ENCODE measurements at places on chromosomes 16 and 17.

DNA sequence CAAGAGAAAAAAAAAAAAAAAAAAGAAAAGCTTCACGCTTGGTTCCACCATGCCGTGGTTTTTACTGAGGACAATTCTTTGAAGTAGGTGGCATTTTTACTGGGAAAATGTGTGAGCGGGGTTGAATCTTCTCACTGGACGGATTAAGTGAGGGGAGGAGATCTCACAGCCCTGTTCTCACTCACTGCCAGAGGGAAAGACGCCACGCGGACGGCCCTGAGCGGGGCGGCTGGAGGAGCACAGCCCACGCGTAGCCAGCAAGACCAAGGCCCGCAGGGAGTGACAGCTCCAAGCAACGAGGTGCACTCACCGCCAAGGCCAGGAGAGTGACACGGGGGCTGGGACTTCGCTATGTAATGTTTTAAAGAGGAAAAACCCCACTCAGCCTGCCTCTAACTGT lies 43.1 kb downstream of the MRM3 start:
- DNase-seq = no peak

DNA sequence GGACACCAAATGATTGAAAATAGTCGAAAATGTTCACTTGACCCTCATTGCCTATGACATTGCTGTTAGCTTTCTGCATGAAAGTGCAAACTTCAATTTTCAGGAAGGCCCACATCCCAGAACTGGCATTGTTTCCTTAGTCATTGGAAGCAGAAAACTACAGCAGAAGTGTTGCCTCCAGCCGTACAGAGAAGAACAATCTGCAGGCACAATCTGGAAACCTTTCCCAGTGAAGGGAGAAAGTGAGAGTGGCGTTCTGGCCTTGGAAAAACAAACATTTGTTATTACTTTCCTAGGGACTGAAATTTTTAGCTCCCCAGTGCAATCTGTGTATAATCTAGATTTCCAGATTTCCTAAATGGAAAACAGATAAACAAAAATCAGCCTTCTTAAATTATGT lies 529.5 kb upstream of the RBFOX1 start:
- DNase-seq = no peak

DNA sequence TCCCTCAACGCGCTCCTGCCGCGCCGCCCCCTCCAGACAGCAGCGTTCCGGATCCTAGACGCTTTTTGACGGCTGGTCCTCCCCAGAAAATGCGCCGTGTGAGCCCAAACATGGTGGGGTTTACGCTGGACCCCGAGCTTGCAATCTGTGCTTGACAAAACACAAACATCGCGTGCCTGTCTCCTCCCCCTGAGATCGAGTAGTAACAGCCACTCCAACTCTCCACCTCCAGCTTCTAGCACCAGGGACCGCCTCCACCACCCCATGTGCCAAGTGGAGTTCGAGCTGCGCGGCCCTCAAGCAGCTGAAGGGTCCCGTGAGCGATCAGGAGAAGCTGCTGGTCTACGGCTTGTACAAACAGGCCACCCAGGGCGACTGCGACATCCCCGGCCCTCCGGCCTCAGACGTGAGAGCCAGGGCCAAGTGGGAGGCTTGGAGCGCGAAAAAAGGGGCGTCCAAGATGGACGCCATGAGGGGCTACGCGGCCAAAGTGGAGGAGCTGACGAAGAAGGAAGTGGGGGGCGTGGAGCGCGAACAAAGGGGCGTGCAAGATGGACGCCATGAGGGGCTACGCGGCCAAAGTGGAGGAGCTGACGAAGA lies 656 bp upstream of the GEMIN4 start:
- DNase-seq = peak; percentile 46

DNA sequence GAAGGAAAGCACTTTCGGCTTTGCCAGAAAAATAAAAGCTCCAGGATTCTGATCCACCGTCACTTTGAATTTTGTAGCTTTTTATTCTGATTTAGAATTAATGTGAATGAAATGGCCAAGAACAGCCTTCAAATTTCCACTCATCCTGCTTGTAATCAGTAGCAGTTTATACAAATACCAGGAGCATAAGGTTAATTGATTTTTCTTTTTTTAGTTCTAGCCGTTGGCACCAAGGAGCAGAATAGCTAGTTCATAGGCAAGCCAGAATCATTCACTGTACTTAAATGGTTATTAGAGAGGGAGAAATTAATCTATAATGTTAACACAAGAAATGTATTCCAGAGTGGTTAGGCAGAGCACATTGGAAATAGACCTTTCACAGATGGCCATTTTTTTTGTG lies 41.1 kb upstream of the CACNG5 start:
- no peak for DNase-seq

GRCh38 chr16:74461826-74462225 lies 40.5 kb upstream of the CLEC18B start:
- no peak for DNase-seq

DNA sequence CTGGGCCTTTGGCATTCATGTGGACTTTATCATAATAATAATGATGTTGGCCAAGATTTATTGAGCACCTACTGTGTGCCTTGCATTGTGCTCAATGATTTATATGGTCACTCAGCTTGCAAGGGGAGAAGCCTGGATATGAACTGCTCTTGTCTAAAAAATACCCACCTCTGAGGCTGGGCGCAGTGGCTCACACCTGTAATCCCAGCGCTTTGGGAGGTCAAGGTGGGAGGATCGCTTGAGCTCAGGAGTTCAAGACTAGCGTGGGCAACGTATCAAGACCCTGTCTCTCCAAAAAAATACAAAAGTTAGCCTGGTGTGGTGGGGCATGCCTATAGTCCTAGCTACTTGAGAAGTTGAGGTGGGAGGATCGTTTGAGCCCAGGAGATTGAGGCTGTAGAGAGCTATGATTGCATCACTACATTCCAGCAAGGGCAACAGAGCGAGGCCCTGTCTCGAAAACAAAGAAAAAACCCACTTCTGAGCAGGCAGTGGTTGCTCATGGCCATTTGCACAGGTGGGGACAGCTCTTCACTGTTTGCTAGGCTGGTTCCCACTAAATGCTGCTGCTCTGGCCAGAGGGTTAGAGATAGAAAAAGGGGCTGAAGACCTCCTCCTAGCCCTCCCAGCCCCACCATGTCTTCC lies 4.3 kb upstream of the ADGRG1 start:
- DNase-seq = peak; percentile 31

DNA sequence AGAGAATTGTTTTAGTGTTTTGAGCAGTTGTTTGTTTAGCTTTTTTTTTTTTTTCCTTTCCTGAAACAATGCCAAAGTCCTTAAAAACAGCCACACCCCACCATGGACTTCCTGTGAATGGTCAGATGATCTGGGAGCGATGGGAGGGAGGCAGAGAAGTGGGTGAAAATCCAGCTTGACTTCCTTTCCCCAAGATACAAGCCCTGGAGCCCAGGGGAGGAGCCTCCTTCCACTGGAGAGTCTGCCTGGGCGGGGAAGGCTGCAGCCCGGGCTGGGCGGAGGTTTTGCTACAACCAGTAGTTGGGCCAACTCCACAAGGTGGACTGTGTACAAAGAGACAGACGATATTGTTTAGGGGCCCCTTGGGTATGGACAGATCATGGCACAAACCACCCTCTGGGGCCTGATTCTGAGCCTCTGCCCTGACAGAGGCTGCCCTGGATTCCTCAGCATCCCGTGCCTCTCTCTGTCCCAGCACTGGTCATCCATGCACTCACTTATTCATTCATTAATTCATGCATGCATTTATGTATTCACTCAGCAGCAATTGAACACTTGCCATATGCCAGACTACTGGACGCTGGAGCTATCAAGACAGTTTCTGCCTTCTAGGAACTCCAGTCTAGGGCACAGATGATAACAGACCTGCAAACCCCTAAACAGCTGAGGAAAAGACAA lies 29.8 kb downstream of the WSB1 start:
- peak; percentile 76 for DNase-seq

DNA sequence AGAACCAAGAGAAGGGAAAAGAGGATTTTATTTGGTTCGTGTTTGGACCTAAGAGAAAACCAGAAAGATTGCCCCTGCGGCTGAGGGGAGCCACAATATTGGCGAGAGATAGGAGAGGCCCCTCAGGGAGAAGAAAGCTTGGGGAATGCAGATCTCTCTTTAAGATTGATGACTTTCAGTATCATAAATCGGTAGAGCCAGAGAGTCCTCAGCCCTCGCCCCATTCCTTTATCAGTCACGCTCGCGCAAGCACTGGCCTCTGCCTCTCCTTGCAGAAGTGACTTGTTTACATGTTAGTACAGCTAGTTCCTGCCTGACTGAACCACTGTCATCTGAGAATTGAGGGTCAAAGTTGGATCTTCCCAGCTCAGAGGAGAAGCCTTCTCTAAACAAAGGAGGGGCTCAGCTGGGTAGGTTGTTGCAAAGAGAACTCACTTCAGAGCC lies 21.5 kb upstream of the KRT19 start:
- DNase-seq = no peak

- no peak for DNase-seq
These were observed 21.9 kb upstream of the GPRC5C start for GRCh38 chr17:74410001-74410443.

GRCh38 chr16:85986931-85987749 lies 88.2 kb downstream of the IRF8 start:
- no peak for DNase-seq

- peak; percentile 23 for DNase-seq
These were observed 7.4 kb downstream of the ELOB start for GRCh38 chr16:2769675-2770056.

GRCh38 chr16:56848955-56849689 lies 15.9 kb upstream of the SLC12A3 start:
- DNase-seq = peak; percentile 85

DNA sequence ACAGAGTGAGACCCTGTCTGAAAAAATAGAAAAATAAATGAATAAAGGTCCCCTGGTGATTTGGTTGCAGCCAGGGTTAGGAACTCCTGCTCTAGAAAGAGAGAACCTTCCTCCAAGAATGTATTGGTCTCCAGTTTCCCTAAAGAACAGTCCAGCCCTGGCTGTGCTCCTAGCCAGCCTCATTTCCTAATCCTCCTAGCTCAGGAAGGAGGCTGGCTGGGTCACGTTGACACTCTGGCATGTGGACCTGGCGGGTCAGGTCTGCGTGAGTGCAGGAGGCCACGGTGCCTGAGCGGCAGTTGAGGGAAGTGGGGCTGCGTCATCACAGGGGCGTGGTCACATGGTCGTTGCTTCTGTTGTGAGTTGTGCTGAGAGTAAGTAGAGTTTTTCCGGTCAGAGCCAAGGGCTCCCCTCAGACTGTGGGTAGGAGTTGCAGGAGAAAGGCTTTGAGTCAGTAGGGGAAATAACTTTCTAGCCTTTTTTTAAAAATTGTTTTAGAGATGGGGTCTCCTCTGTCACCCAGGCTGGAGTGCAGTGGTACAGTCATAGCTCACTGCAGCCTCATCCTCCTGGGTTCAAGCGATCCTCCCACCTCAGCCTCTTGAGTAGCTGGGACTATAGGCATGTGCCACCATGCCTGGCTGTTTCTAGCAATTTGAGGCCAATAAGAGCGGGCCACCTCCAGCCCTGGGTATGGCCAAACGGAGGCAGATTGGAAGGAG lies 194.0 kb upstream of the CIBAR2 start:
- peak; percentile 88 for DNase-seq

DNA sequence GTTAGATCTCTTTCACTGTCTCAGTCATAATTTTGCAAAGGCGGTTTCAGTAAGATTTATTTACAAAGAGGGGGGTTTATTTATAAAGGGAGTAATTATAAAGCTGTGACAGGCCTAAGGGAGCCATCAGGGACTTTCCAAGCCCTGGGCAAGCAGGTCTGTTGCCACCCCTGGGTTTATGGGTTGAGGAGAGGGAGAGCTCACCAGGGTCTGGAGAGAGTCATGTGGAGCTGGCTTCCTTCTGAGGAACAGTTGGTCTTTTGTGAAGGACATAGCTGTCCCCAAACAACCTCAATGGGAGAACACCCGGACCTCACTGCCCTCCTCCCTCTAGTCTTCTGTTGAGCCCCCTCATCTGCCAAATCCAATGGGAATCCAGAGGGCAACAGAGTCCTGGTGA lies 9.8 kb downstream of the ITGAM start:
- DNase-seq = no peak

DNA sequence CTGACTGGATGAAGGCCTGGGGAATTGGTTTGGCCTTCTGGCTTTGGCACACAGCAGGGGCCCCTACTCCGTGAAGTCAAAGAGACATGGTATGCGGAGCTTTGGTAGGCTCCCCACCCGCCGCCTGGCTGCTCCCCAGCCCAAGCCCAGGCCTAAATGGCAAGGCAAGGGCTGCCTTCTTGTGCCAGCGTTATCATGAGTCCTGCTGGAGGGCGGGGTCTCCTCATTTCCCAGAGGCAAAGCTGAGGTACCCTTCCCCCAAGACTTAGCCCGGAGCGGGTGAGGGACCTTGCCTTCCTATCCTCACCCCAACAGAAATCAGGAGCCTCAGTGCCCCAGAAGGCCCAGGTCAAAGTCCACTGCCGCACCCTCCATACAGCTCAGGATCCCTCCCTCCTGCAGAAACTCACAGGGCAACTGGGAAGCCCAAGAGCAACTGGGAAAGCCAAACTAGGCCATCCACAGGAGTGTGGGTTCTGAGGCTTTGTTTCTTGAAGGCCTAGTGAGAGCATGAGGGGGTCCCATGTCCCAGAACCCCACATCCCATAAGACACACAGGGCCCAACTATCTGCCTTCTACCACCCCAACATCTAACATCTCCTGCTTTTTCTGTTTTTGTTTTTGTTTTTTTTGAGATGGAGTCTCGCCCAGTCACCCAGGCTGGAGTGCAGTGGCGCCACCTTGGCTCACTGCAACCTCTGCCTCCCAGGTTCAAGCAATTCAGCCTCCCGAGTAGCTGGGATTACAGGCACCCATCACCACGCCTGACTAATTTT lies 9.3 kb downstream of the PGAP3 start:
- no peak for DNase-seq

- peak; percentile 64 for DNase-seq
These were observed 46.1 kb upstream of the BPTF start for GRCh38 chr17:67779098-67779672.

- DNase-seq = no peak
These were observed 466 bp upstream of the HSF4 start for GRCh38 chr16:67163999-67164558.

DNA sequence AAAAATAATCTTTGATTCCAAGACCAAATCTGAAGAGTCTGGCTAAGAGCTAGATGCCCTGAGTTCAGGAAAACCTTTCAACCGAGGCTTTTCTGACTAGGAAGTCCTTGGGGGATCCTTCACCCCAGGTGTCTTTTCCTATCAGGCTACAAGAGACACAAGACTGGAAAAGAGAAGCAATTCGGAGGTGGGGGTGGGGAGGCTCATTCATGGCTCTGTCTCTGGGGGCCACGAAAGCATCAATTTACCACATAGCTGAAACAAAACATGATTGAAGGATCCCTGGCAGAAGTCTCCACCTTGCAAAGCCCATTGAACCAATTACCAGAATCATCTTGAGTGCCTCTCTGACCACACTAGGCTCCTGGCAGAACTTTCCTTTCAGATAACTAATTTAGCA lies 239.8 kb upstream of the SALL1 start:
- no peak for DNase-seq

- no peak for DNase-seq
These were observed 33.7 kb downstream of the PEMT start for GRCh38 chr17:17557796-17558195.

- peak; percentile 59 for DNase-seq
These were observed 95.7 kb downstream of the CACNG1 start for GRCh38 chr17:67139784-67140665.

- no peak for DNase-seq
These were observed 36.0 kb upstream of the HLF start for GRCh38 chr17:55228683-55229192.

GRCh38 chr16:82040296-82040695 lies 5.2 kb downstream of the HSD17B2 start:
- DNase-seq = no peak

Data from EH (cell line).